Endothelial cell (in vitro differentiated cells): ENCODE measurements at places on chromosomes 2 and 18. TPM values are rescaled to one million over a fixed set of nuclear protein-coding genes. Genes with fewer than 3 reads are reported as not detected.

Gene XIRP2
- total RNA-seq = 5.5 TPM

Gene EMILIN2
- 6.8 TPM for total RNA-seq

Gene MYL12A
- 430 TPM for total RNA-seq

Gene NTSR2
- not detected for total RNA-seq

Gene THSD7B
- total RNA-seq = 10.5 TPM

Gene KCNJ3
- total RNA-seq = not detected

DNA sequence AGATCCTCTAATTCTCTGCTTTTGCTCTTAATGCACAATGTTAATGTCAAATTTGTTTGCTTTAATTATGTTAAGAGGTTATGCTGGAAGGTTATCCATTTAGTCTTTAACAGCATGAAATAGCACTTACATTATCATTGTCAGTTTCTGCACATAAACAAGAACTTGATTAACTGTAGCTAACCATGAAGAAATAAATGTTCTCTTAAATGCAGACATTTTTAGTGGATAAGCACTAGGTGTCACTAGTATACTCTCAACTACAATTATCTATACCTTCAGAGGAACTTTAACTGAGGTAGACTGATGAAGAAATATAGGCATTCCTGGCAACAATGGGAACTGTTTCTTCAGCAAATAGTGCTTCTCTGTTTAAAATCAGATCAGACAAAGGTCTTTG, 178.8 kb upstream of the CHST9 start:
- no peak for DNase-seq
- no peaks in the 10 kb centered on the region for H3K36me3 ChIP-seq
- no peaks in the 10 kb centered on the region for H3K4me1 ChIP-seq
- no peaks in the 10 kb centered on the region for H3K27me3 ChIP-seq

DNA sequence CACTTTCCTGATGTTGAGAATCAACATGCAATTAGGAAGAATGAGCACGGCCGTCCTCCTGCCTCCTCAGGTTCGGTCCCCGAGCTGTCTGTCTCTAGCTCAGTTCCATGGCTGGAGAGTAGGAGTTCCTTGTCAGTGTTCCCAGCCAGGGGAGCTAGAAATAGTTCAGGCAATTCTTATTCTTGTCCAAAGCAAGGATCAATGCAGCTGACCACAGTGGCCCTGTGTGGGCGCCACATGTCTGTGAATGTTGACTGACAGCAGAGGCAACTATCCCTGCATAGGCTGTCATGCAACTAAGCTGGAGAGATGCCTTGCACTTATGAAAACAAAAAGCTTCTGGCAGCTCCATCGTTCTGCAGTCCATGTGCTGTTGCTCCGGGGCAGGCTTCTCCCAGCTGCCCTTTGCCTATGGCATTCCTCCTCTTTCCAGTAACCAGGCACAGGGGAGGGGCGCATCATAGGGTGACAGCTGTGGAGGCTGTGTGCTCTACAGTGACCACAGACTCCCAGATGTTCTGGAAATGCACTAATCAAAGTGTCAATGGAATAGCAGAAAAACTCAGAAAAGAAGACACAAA, 58.7 kb downstream of the PDCL3 start:
- H3K27ac ChIP-seq = no peak overlapping the region
- no peak overlapping the region for H3K4me3 ChIP-seq
- no peak for DNase-seq

GRCh38 chr2:46446871-46447568, 32.3 kb upstream of the TMEM247 start:
- H3K27me3 ChIP-seq = peaks cover 2% of the 10 kb centered on the region
- no peaks in the 10 kb centered on the region for H3K36me3 ChIP-seq
- H3K4me1 ChIP-seq = no peaks in the 10 kb centered on the region
- no peak overlapping the region for H3K4me3 ChIP-seq
- DNase-seq = no peak

DNA sequence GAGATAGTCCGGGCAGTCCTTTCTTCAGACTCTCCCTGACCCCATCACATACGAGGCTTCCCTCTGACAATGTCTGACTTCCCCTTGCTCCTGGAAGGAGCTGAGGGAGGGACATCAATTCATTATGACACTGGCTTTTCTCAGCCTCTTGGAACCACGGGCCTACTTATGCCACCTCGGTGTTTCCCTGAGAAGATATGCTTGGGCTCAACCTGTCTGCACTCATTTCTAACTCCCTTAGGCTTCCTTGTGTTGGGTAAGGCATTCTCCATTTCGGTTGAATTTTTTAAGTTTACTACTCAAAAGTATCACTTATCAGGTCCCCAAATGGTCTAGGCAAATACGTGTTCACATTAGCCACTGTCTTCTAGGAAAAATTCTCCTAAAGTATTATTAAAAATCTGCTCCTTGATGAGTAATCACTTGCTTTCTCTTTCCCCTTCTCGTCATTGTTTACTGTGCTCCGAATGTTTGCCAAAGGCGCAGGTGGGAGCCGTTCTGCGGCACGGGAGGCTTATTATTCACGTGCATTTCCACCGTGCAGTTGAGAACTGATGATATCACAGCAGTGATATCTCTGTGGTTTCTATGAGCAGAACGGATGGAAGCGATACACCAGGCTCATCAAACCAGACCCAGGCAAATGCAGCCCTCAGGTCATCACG, 33.1 kb downstream of the ARL4C start:
- no peak overlapping the region for H3K4me3 ChIP-seq
- H3K36me3 ChIP-seq = no peaks in the 10 kb centered on the region
- no peak for DNase-seq
- peaks cover 2% of the 10 kb centered on the region for H3K4me1 ChIP-seq

DNA sequence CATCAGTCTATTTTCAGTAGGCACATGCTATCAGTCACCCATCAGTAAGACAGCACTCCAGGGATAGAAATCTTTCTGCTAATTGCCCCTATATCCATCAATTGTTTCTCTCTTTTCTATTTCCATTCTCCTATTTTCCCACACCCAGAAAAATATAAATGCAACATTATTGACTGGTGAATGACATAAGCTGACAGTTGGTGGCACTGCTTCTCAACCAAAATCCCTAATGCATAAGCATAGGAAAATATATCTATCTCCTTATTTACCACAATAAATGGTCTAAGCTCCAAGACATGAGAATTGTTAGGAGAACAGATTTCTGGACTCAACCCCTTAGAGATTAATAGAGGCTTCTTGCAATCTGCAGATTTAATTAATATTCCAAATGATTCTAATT, 64.0 kb upstream of the REG3A start:
- H3K36me3 ChIP-seq = no peaks in the 10 kb centered on the region
- DNase-seq = no peak
- no peak overlapping the region for H3K27ac ChIP-seq
- no peaks in the 10 kb centered on the region for H3K27me3 ChIP-seq

- DNase-seq = no peak
- no peak overlapping the region for H3K4me3 ChIP-seq
- H3K27ac ChIP-seq = no peak overlapping the region
- no peaks in the 10 kb centered on the region for H3K36me3 ChIP-seq
Observed at GRCh38 chr2:171407030-171407675, 26.6 kb downstream of the METTL8 start.

DNA sequence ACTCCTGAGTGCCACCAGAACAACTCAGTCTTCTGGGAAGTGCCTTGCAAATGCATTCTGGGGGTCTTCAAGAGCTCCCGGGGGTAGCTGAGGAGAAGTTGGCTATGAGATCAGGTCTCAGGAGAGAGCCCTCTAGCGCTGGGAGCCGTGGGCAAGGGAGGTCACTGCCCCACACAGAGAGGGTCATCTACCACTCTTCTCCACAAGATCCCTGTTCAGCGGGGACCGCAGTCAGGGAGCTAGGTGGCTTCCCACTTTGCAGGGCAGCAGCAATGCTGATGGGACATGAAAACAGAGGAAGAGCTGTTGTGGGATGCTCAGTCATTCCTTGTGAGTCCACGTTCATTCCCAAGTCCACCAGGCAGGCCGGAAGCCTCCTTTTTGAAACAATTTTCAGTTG, 66.6 kb downstream of the ACKR3 start:
- H3K4me1 ChIP-seq = no peaks in the 10 kb centered on the region
- no peak for DNase-seq

GRCh38 chr2:182587831-182588230, 128.2 kb upstream of the DNAJC10 start:
- DNase-seq = no peak
- no peak overlapping the region for H3K27ac ChIP-seq
- no peak overlapping the region for H3K4me3 ChIP-seq
- H3K4me1 ChIP-seq = peaks cover 4% of the 10 kb centered on the region
